ENCODE measurements at places on chromosomes 3 and 15. TPM values are rescaled to one million over a fixed set of nuclear protein-coding genes. Genes with fewer than 3 reads are reported as not detected.

DNA sequence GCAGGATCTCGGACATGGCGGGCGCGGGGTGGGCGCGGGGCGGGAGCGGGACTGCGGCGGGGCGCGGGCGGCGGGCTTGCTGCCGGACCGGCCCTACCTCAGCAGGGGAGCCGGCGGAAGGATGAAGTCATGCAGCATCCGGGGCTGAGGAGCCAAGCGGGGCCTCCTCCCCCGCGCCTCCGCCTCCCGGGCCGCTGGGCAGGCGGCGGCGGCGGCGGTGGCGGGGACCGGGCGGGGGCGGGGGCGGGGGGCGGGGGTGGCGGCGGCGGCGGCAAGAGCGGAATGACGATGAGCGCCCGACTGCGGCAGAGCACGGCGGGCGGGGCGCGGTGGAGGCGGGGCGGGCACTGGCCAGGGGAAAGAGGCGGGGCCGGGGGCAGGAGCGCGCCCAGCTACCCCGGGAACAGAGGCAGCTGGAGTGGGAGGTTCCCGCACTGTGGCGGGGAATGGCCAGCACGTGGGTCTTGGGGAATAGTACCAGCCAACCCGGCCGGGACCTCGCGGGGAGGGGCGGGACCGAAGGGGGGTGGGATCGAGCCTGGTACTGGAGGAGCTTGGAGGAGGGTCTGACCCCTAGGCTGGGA, at the start of gene CAMK2N2:
CAMK2N2 (minus strand) TSS at position 284 of the 584 bp plus-strand sequence; CDS start at position 16, 268 bp downstream.
- peaks cover 83% of the 10 kb centered on the region for H3K27me3 ChIP-seq
- H3K4me3 ChIP-seq: peak within 1 kb of the TSS; percentile 47
- peaks cover 15% of the 10 kb centered on the region for H3K36me3 ChIP-seq
- H3K27ac ChIP-seq: no peak within 1 kb of the TSS
- no peak for DNase-seq

GRCh38 chr3:55555873-55556618, 68.9 kb upstream of the WNT5A start:
- H3K4me1 ChIP-seq: no peaks in the 10 kb centered on the region
- no peak for DNase-seq
- no peak overlapping the region for H3K4me3 ChIP-seq
- no peaks in the 10 kb centered on the region for H3K27me3 ChIP-seq
- H3K27ac ChIP-seq: no peak overlapping the region

The CA12 gene
- 12.2 TPM for total RNA-seq

The SERPINI2 gene
- total RNA-seq: 1.8 TPM

The BFSP2 gene
- not detected for total RNA-seq

DNA sequence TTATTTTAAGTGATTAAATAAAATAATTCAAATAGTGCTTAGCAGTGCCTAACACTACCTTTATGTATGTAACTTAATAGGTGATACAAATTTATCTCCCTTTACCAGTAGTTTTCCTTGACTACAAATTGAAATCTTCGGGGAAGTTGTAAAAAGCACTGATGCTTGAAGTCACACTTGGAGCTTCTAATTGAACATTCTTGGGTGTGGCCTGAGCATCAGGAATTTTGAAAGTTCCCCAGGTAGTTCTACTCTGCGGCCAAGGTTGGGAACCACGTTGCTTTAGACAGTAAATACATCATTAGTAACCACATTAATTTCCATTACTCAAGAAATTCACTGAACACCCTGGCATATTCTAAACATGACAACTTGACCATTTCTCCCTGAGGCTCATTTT, 351.4 kb downstream of the CNTN6 start:
- no peaks in the 10 kb centered on the region for H3K36me3 ChIP-seq
- H3K27me3 ChIP-seq: no peaks in the 10 kb centered on the region
- H3K4me3 ChIP-seq: no peak overlapping the region
- H3K27ac ChIP-seq: no peak overlapping the region

- DNase-seq: no peak
- no peak overlapping the region for H3K4me3 ChIP-seq
- peaks cover 10% of the 10 kb centered on the region for H3K36me3 ChIP-seq
- no peaks in the 10 kb centered on the region for H3K27me3 ChIP-seq
These were observed 9.7 kb upstream of the CALML4 start for GRCh38 chr15:68214838-68215254.

The ALDH1A2 gene
- 3.7 TPM for total RNA-seq

Data from left lung (tissue), 14 donors.